ENCODE measurements at places on chromosomes 4 and X.

DNA sequence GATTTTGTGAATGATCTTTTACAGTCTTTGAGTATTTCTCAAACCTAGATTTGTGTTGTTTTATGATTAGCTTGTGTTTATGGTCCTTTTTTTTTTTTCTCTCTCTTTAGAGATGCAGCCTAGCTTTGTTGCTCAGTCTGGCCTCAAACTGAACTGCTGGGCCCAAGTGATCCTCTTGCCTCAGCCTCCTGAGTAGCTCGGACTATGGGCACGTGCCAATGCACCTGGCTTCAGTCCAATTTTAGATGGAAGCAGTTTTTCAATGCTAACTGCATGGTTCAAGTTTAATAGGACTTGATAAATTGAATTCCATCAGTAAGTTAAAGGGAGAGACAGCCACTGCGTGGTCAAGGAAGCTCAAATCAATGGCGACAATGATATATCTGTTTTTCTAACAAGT, 3.8 kb upstream of the FGG start:
- DNase-seq = no peak

GRCh38 chrX:78066110-78066509, 37.9 kb upstream of the PGK1 start:
- DNase-seq = no peak

GRCh38 chr4:87235020-87235671, 14.7 kb upstream of the KLHL8 start:
- no peak for DNase-seq

DNA sequence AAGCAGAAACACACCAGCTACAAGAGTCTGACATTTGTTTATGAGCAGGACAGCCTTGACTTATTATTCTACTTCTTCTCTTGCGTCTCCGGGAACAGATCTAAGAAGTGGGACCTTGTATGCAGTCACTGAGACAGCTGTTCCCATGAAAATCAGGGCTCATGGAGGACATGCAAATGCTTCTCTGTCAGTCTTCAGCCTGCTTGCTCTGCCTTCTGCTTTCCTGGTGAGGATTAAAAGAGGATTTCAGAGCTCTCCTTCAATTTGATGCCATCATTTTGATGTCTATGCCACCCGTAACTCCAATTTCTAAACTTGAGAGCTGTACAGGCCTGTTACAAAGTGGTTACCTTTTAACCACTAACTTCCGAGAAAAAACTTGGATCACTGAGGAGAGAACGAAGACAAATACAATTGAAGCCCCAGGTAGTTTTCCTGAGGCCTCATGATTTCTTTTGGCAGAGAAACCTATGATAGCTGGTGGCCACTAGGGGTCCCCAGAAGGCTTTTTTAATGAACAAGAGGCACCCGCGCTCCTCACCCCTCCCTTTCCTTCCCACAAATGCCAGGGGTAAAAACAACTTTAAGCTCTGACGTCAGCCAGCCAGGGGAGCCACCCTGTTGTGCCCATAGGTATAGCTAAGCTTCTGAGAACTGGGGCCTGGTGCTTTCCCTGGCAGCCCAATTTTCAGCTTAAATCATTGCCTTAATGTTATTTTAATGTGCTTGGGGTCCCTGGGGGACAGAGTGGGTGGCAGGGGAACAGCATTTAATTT, 97.0 kb downstream of the DDIT4L start:
- peak; percentile 66 for DNase-seq

GRCh38 chrX:66042307-66043077, 2.6 kb upstream of the VSIG4 start:
- no peak for DNase-seq

GRCh38 chr4:138164208-138164607, 77.9 kb downstream of the SLC7A11 start:
- no peak for DNase-seq

DNA sequence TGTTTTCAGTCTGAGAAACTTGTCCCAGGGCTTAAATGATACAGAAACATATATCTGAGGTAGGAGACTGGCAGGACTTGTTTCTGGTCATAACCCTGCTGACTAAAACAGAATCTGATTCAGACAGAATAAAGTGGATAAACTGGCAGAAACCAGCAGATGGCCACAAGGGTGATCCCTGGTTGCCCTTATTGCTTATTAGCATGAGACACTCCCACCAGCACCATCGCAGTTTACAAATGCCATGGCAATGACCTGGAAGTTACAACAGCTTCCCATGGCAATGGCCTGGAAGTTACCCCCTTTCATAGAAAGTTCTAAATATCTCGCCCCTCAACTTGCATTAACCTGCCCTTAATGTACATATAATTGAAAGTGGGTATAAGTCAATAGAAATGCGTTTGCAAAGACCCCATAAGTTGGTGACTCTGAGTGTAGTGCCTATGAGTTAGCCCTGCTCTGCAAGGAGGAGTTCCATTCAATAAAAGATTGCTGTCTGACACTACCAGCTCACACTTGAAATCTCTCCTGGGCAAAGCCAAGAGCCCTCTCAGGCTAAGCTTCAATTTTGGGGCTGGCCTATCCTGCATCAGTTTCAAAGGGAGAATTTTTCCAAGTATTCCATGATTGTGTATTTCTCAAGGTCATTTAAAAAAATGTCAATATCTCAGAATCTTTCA, 52.9 kb upstream of the PAGE5 start:
- no peak for DNase-seq

Data from stimulated activated CD4-positive, alpha-beta T cell treated with anti-CD3 and anti-CD28 coated beads, Interleukin-2, amount 100 ng/mL, for 48 hours (primary cell).